ENCODE measurements at places on chromosomes 16 and 17.

GRCh38 chr16:19766988-19767387 is 48.9 kb downstream of the IQCK start:
- DNase-seq = no peak

DNA sequence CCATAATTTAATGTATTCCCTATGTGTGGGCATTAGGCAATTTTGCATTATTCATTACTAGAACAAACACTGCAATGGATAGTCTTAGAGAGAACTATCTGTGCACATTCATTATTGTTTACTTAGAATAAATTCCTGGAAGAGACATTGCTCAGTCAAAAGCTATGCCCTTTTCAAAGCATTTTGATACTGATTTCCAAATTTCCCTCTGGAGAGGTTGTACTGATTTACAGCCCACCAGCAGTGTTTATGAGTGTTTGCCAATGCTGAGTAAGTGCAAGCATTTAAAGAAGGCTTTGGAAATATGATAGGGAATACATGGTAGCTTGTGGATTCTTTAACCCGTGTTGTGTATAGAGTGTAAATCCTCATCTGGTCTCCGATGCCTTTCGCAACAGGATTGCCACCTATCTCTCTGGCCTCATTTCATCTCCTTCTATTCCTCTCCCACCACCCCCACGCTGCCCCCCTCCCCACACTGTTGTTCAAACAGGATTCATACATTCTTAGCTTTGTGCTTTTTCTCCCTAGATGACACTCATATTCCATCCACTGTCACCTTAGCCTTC is 33.4 kb upstream of the MMD start:
- DNase-seq = no peak

GRCh38 chr17:59416184-59416583 is 84.7 kb downstream of the YPEL2 start:
- DNase-seq = no peak

DNA sequence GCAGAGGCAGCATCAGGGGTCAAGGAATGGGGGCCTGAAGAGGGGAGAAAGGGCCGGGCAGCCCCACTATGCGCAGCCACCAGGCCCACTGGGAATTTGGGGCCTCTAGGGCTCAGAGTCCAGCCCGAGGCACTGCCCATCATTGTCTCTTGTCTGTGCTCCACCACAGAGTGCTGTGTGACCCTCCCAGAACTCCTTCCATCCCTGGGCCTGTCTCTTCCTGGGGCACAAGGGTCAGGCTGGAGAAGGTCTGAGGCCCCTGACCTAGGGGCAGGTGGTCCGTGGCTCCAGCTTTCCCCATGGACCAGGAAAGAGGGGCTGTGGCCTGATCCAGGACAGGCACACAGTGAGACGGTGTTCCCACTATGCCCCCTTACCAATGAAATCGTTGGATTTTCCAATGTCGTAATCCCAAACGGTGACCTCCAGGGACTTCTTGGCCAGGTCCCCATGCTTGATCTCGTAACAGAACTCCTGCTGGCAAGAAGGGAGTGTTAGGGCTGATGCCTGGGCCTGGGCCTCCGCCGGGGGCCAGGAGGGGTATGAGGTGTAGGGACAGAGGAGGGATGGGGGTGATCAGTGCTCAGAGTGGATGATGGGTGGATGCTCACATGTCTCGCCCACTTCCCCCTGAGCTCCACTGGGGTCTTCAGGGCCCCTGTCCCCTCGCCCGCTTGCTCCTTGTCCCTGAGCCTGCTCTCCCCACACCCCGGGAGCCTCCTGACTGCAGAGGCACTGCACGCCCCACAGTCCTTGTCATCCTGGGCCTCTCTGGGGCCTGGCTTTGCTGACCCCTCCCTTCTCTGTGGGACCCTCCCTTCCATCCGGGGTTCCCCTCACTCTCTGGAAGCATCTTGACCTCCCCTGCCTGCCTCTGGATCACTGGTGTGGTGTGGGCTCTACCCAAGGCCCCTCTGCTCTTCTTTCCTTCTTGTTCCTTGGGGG is 10.7 kb downstream of the SCGB1C2 start:
- DNase-seq = no peak

- no peak for DNase-seq
These were observed 6.6 kb upstream of the CPHXL start for GRCh38 chr16:75732871-75733270.

GRCh38 chr17:38746004-38746848 is 1.9 kb downstream of the PCGF2 start:
- no peak for DNase-seq

DNA sequence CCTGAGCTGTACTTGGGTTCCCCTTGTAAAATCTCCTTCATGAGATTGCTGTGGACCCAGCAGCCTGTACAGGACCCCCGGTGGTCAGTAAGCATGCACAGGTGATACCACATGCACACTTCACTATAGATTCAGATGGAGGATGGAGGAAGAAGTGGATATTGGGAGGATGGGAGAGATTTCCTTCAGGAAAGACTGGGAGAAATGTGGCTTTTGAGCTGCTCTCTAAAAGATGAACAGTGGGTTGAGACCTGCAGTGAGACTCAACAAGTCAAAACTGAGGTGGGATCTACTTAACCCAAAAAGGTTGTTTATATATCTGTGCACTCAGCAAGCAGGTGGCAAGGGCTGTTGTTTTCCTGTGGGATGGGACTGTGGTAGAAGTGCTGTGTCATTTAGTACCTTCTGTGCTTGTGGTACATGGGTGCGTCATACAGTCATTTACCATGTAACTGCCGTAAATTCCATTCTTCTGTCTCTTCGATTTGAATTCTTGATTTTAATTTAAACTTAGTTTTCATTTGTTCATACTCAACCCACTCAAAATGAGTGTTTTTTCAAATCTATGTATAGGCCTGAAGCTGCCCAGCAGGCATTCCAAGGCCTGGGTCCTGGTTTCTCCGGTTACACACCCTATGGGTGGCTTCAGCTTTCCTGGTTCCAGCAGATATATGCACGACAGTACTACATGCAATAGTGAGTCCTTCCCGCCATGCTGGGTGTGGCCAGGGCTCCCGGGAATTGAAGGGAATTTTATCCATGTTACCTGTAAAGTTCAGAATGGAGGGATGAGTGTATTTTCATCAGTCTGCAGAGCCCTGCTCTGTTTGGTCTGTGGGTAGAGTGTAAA is 6.9 kb downstream of the HERPUD1 start:
- no peak for DNase-seq

DNA sequence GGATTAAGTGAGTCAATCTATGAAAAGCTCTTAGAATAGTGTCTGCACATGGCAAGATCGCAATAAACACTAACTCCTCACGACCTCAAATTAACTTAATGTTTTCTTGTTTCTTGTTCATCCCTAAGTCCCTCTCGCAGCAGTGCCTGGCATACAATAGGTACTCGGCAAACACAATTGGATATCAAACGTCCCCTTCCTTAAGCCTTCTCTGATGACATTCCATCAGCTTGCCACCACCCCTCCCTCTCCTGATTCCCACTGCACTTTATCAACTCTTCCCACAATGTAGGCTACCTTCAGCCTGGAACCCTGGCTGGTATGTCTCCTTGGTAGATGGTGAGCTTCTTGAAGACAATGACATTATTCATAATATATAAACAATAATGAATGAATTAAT is 33.3 kb downstream of the CCDC42 start:
- DNase-seq = no peak

- no peak for DNase-seq
These were observed 28.8 kb downstream of the PRKCA start for GRCh38 chr17:66331038-66331816.

DNA sequence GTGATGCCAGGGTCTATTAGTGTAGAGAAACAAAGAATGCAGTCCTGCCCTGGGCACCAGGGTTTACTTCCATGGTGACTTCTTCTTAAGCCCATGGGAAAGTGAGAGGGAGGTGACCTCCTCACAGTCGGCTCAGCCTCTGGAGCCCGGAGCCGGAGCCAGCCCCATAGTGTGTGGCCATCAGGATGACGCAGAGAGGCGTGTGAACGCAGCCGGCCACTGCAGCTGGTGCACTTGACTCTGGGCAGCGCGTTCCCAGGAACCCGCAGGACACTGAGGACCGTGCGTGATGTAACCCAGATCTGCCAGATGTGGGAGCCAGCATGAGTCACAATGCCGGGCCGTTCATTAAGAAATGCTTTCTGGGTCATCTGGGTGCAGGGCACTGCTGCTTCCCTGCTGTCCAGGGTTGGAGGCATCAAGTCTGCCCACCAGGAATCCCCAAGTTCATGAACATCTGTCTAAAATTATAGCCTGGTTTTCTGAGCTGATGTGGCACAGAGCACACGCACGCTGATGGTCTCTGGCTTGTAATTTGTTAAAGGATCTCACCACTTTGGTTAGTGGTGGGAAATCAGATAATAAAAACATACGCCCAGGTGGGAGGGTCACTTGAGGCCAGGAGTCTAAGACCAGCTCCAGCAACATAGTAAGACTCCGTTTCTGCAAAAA is 114.1 kb downstream of the PITPNC1 start:
- DNase-seq = peak; percentile 23

DNA sequence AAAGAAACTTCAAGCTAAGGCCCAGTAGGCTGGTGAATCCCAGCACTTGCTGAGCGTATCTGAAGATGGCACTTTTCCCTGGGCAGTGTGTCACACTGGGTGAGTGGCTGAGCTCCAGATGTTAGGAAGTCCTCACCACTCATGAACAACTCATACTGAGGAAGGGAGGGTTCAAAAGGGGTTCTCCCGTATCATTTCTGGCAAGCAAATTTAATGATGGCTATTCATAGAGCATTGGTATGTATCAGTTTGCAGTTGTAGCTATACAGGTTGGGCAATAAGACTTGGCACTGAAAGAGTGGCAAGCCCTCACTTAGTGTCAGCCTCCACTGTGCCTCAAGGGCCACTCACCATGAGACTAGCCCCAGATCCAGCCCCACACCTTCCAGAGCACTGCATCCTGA is 10.7 kb downstream of the GFOD2 start:
- no peak for DNase-seq

DNA sequence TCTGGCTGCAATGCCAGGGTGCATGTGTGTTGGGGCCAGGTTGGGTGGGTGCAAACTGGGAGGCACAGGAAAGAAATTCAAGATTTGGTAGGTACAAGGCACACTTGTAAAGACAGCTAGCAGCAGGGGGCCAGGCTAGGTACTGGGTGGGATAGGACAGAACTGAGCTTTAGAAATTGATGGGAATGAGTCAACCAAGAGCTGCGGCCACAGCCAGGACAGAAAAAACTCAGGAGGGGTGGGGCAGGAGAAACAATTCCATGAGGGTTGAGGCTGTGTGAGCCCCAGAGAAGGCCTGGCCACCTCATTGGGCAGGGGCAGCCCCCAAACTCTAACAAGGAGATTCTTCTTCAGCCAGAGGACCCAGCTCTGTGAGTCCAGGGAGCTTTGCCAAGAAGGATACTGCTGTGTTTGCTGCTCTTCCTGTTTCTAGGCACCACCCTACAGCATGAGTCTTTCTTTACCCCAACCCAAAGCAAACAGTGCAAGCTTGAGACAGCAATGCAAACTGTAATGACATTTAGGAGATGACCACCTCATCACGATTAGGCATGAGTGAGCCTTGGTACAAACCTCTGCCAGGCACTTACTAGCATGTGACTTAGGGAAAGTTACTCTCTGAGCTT is 21.3 kb upstream of the CCDC182 start:
- DNase-seq = no peak

- DNase-seq = no peak
These were observed 309.8 kb downstream of the MAP2K4 start for GRCh38 chr17:12330456-12330855.

DNA sequence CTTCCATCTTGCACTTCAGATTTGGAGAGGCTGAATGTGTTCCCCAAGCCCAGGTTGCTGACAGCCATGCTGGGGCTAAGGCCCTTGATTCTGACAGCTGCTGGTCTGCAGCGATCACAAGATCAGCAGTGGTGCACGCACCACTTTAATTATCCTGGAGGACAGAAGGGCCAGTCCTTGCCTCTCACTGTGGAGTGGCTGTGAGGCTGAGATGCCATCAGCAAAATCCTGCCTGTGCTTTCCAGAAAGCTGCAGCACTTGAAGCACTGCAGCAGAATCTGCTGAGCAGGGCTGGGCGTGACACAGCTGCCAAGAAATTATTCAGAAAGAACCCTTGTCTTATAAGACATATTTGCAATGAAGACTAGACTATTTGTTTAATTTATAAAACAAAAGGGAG is 37.1 kb downstream of the NUP93 start:
- DNase-seq = no peak

DNA sequence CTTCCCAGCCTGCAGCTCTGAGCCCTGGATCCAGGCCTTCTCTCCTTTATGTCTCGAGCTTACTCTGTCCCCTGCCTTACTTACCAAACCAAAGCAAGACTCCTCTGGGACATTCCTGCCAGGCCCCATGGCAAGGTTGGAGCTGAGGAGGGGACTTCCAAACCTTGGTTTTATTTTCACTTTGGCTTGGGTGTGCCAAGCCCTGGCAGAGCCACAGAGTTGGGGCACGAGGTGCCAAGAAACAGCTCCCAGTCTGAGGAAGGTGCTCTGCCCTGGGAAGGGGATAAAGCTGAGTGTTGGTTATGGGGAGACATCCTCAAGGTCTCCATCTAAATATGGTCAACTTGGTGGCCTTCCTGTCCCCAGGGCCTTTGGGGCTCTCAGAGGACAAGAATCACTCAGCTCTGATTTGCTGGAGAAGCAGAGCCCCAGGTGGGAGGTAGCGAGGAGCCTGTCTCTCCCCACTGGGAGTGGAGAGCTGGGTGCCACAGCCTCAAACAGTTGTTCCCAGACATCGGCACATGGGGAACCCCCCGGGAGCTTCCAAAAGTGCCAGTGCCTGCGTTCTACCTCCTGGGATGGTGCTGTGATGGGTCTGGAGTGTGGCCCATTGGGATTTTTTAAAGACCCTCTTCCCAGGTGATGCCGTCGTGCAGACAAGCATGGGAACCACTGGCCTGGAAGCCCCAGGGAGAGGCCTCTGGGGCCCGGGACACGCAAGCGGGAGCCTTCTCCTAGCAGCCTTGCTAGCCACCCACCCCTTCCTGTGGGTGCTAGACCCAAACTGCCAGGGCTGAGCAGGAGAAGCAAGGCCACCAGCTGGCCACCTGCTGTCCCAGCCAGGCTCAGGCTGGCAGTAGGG is 10.3 kb downstream of the NLRC5 start:
- no peak for DNase-seq

DNA sequence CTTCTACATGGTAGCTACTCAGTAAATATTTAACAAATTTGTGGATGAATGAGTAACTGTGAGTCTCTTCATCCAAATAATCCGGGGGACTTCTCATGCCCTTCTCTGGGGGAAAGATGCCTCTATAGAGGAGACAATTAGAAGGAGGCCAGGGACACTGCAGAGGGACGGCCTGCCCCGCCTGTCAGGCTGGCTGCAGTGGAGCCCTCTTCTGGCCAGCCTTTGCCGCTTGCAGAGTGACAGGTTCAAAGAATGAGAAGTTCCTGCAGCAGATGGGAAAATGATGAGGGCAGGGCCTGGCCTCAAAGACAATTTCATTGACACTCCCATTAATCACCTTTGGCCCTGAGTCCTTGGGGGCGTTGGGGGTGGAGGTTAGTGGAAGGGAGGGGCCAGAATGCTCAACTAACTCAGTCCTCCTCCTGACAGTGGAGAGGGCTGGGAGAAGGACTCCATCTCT is 339.0 kb downstream of the MAF start:
- DNase-seq = peak; percentile 61

- DNase-seq = peak; percentile 53
These were observed 58.6 kb upstream of the TNRC6A start for GRCh38 chr16:24670623-24671454.

GRCh38 chr17:14143688-14144087 is 74.4 kb downstream of the COX10 start:
- DNase-seq = no peak

All from nephron progenitor cell (in vitro differentiated cells).